ENCODE measurements at places on chromosomes 6 and 20.

- DNase-seq, result no peak
These were observed 22.7 kb upstream of the HIVEP1 start for GRCh38 chr6:11989386-11989785.

- no peak for DNase-seq
These were observed 217.8 kb downstream of the ANKRD60 start for GRCh38 chr20:58010666-58011065.

GRCh38 chr20:63966172-63966943, 3.4 kb downstream of the ZNF512B start:
- DNase-seq, result no peak

GRCh38 chr6:125943528-125944433, 12.8 kb upstream of the HINT3 start:
- no peak for DNase-seq

GRCh38 chr6:40520678-40521077, 66.5 kb downstream of the LRFN2 start:
- DNase-seq, result no peak

DNA sequence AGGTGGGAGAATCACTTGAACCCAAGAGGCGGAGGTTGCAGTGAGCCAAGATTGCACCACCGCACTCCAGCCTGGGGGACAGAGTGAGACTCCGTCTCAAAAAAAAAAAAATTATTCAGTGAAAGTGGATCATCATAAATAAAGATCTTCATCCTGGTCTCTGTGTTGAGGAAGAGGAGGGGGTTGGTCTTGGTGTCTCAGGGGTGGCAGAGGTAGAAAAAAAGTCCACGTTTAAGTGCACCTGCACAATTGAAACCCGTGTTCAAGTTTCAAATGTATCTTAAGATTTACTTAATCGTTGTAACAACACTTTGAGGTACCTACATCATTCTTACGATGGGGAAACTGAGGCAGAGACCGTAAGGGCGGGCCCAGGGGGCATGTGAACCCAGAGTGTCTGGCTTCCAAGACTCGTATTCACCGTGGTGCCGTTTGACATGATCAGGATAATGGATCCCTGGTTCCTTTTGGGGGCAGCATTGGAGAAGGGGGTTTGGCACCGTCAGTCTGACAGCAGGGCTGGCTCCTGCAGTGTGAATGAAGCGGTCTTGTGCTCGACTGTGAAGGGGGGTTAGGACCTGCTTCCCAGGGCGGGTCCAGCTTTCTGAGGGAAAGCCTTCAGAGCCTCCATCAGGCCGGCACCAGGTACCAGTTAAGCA, 32.9 kb upstream of the ID1 start:
- DNase-seq, result no peak

- DNase-seq, result peak; percentile 75
These were observed 4.6 kb upstream of the OSER1 start for GRCh38 chr20:44215125-44215524.

- DNase-seq, result no peak
These were observed 271.0 kb downstream of the ZNF217 start for GRCh38 chr20:53322651-53323050.

DNA sequence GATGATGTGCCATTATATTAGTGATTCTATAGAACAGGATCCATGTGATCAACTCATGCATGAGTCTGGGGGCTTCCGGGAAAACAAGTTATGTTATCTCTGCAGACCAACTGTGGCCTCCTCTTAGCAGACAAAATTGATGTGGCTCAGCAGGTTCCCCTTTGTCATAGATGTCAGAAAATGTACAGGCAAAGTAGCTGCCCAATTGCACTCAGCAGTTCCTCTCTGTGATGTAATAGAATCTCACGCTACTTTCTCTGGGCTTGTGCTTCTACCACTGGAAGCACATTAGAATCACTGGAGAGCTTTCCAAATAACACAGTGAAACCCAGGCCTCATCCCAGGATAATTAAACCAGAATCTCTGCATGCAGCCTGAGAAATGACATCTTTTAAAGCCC, 253.1 kb downstream of the SLC24A3 start:
- DNase-seq, result no peak

DNA sequence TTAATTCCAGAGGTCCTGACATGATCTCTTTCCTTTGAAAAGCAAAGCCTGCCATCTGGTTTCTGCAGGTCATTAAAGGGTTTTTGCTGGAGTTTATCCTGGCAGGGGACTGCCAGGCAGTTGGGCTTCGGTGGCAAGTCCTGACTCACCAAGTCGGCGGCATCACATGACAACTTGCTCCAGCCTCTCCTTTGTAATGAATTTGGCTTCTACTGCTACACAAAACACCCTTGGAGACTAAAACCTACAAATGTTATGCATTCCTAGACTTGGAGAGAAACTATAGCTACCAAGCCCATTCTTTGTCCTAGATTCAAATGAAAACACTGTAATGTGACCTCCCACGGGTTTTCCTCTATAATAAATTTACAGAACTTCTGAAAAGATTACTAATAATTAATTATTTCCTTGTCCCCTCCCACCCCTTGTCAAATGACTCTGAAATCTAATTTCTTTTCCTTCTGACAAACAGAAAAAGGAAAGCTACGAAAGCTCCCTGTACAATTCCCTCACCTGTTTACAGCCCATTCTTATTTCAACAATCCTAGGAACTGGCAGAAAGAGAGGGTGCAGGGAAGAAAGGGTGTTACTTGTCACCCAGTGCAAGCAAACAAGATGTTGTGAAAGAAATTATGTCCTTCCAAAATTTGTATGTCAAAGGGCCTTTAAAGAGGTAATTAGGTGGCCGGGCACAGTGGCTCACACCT, 62.9 kb downstream of the QRSL1 start:
- no peak for DNase-seq

DNA sequence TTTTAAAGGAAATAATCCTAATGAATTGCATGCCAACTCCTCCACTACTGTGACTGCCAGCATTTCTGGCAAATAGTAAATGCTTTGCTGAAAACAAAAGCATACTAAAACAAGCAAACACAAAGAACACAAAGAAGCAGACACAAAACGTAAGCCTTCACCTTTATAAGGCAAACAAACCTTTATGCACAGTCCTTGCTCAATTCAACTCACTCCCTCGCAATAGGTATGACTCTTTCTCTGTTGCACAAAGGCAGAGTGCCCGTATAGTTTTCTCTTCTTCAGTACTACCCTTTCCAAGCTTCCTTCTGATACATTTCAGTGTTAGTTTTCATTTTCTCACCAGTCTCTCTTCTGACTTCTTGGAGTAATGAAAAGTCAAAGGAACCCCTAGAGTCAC, 63.9 kb downstream of the PDE10A start:
- DNase-seq, result no peak

GRCh38 chr6:136403110-136403980, 113.7 kb upstream of the BCLAF1 start:
- no peak for DNase-seq

DNA sequence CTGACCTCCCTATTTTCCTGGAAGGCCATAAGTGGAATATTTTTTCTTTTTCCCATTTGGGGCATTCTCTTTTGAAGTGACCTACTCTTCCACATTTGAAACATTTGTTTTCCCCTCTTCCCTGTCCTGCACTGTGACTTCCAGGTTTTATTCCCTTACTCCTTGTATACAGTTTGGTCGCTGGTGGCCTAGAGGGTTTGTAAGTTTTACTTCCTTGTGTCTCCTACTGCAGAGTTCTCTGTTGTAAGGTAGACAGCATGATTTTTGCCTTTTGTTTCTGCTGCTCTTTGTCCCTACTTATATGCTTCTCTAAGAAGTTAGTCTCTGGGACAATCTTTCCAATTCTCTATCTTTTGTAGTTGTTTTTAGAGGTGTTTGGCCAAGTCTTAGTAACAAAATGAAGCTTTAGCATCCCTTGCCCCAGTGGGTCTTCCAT, 7.4 kb upstream of the ZNFX1 start:
- DNase-seq, result no peak

DNA sequence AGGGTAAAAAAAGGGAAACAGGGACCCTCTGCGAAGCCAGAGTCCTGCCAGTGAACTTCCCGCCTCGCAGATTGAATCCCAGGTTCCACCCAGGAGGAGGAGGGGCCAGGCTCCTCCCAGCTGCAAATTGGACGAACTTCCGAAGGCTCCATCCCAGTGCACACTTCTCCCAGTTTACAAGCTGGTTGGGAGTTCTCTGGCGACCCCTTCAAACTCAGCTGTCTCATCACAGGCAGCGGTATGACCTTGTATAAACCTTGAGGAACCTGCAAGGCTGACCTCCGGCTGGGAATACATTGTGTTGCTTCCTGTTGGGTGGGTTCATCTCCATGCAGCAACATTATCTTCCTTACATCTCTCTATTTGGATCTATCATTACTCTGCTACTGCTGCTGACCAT, 962.7 kb downstream of the GRIK2 start:
- DNase-seq, result no peak

DNA sequence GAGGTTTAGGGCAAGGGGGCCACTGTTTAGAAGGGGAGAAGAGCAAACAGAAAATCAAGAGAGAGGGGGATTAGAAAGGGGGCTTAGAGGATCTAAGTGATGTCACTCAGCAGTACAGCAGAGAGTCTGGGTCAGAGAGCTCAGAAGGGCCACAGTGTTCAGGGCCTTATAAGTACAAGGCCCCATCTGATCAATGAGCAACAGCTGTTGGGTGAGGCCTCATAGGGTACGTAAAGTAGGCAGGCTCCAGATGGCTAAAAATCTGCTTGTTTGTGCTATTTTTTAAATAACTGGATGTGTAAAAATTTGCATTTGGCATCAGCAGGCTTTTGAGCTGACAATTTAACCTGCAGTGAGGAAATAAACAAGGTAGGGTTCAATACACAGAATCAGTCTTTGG, 149.8 kb downstream of the SH3BGRL2 start:
- no peak for DNase-seq

- DNase-seq, result no peak
These were observed 55.2 kb upstream of the PREP start for GRCh38 chr6:105458084-105458483.

DNA sequence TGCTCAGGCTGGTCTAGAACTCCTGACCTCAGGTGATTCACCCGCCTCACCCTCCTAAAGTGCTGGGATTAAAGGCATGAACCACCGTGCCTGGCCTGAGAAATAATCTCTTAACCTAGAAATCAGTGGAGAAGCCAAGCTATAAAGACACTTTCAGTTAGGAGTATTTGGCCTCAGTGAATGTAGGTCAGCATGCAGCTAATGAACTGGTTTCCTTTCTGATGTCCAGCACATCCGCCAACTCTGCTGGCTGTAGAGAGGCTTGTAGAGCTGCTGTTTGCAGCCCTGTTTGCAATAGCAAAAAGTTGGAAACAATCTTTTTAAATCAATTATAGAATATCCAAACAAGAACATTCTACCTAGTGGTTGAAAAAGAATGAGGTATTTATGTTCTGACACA, 42.4 kb upstream of the ELOVL5 start:
- no peak for DNase-seq

- no peak for DNase-seq
These were observed 93.4 kb upstream of the NHSL1 start for GRCh38 chr6:138592749-138593123.

GRCh38 chr20:37484331-37484730, 36.7 kb upstream of the NNAT start:
- no peak for DNase-seq

GRCh38 chr6:2476376-2476775, 231.0 kb upstream of the GMDS start:
- no peak for DNase-seq

- DNase-seq, result no peak
These were observed 90.1 kb downstream of the HIVEP2 start for GRCh38 chr6:142854589-142855488.

- DNase-seq, result no peak
These were observed 216.3 kb downstream of the SYNDIG1 start for GRCh38 chr20:24685736-24686135.

DNA sequence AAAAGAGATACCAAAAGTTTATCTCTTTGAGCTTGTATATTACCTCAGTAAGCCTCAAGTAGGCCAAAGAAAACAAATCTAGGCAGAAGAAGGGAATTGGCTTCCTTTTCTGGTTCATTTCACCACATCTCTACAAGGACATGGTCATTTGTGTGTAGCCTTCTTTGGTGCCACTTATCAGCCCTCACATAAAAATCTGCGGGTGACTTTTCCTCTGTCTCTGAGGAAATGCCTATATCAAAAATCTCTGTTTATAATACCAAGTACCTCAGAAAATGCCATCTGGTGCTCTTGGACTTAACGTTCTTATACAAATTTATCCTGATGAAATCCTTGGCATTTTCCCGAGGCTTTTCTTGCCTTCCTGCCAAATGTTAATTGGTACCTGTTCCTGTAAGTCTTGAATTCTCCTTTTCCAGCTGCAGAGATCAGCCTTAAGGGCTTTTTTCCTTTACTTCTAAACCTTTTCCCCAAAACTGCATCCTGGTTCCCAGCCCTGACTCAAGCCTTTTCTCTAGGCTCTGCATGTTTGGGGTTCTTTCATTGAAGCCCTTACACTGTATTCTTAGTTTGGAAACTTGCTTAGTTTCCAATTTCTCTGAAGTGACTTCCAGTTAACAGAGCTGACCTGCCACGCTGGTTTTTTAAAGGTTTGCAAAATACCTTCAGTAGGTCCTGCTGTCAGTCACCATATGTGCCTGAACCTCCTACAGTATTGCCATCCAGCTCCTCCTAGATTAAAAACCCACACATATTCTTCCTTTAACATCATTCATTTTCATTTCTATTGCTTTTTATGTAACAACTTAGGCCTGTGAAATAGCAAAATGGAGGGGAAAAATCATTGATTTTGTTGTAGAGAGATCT, 191.2 kb upstream of the PREP start:
- no peak for DNase-seq

GRCh38 chr20:32157611-32158010, 48.1 kb downstream of the TM9SF4 start:
- DNase-seq, result no peak

- no peak for DNase-seq
These were observed 87.7 kb downstream of the PDE7B start for GRCh38 chr6:135939208-135939591.

DNA sequence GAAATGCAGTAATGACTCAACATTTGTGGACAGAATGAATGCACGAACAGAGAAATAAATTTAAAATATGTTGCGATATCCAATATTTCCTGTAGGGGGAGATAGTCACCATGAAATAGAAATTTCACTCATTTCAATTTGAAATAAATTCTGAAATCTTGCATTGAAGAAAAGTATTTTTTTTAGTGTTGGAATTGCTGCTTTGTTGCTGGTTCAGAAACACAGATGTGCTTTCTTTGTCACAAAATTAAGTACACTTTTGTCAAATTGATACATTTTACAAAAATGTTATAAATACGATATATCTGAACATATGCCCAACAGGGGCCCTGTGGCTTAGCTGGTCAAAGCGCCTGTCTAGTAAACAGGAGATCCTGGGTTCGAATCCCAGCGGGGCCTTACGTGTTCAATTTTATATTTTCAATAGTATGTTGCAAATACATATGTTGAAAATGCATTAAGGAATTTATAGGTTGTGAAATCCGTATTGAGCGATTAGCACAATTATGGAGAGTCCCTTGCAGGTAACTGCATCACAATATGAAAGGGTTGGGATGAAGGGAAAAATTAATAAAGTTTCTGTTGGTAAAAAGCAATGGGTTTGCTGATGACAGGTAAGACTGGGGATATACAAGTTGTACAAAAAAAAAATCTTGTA, 85.4 kb upstream of the PRSS16 start:
- DNase-seq, result no peak

Measured in activated T-cell treated with anti-CD3 and anti-CD28 coated beads, Interleukin-2, amount 50 U/mL, for 1 hour (primary cell).